Left colon (tissue), 2 donors: ENCODE measurements at places on chromosomes 1 and 21.

GRCh38 chr1:9559673-9560072 lies 20.4 kb downstream of the SLC25A33 start:
- no peak for DNase-seq

DNA sequence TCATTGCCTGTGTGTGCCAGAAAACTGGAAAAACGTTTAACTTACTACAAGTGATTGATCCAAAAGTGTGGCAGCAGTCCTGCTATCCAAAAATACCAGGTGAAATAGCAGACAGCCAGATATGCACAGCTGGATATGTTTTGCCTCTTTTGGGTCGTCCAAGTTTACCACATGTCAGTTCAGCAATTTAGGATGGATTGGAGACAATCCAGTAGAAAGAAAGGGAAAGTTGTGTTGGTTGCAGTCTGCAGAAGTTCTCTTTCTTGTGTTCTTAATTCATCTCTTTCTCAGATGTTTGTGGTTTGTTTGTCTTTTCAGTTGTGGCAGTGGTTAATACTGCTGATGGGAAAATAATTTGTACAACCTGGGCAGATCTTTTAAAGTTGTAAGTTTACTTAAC lies 645.0 kb downstream of the PTPRC start:
- no peak for DNase-seq

DNA sequence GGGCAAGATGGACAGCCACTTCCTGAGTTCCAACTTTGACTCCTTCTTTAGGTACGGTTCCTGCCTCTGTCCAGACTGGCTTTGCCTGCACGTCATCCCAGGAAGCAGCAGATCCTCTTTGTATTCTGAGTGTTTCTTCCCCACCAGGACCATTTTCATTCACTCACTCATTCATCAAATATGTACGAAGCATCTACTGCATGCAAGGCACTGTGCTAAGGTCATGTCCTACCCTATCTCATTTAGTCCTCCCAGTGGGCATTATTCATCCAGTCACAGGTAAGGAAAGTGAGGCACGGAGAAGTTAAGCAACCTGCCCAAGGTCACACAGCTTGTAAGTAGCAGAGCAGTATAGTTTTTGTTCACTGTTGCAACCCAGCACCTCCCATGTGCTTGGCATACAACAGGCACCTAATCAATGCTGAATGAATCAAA lies 13.9 kb downstream of the CRYBG2 start:
- DNase-seq, result no peak

GRCh38 chr1:167209044-167209443 lies 11.6 kb upstream of the POU2F1 start:
- DNase-seq, result no peak

GRCh38 chr1:36166938-36167905 lies 11.3 kb downstream of the MAP7D1 start:
- no peak for DNase-seq

DNA sequence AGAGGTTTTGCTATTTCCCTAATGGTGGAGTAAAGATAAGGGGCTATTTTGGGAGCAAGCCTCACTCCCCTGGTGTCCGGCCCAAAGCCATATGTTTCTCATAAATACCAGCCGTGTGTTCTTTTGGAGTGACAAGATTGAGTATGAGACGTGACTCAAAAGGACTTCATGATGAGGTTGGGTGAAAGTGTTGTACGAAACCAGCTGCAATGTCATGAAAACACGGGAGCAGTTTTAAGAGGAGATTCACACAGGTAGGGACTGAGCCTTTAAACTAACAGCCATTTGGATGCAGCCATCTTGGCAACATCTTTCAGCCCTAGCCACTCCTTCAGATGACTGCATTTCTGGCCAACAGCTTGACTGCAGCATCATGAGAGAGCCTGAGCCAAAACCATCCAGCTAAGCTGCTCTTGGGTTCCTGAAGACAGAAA lies 532.3 kb upstream of the USP24 start:
- DNase-seq, result no peak

GRCh38 chr1:228744918-228745317 lies 9.6 kb downstream of the RHOU start:
- no peak for DNase-seq

DNA sequence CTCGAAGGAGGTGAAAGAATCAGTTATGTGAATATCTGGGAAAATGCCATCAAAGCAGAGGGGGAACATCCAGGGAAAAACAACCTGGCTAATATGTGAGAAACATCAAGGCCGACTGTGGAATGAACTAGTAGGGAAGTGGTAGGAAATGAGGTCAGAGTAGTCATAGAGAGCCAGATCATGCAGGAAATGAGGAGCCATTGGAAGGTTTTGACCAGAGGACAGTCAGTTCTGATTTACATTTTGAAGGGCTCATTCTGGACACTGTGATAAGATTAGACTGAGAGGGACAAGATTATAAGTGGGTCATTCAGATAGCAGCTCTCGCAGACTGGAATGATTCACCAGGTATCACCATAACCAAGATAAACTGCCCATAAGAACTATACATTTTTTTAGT lies 63.7 kb downstream of the SYT14 start:
- no peak for DNase-seq

DNA sequence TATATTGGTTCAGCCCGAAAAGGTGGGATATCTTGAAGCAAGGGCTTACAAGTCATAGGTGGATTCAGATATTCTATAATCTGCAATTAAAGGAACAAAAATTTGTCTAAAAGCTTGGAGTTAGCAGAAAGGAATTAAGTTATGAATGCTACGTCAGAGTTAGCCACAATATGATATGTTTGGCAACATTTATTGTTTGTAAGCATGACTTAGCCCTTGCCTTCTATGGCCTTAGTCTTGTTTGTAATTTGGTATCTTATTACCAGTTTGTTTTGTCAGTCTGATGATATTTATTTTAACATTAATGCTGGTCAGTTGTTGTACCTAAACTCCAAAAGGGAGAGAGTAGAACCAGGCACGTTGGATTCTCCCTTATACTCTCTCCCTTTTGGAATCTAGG lies 43.1 kb upstream of the SUCO start:
- no peak for DNase-seq

GRCh38 chr1:65581119-65581518 lies 160.7 kb downstream of the LEPR start:
- DNase-seq, result no peak

GRCh38 chr1:224996266-224996665 lies 66.8 kb downstream of the DNAH14 start:
- no peak for DNase-seq

DNA sequence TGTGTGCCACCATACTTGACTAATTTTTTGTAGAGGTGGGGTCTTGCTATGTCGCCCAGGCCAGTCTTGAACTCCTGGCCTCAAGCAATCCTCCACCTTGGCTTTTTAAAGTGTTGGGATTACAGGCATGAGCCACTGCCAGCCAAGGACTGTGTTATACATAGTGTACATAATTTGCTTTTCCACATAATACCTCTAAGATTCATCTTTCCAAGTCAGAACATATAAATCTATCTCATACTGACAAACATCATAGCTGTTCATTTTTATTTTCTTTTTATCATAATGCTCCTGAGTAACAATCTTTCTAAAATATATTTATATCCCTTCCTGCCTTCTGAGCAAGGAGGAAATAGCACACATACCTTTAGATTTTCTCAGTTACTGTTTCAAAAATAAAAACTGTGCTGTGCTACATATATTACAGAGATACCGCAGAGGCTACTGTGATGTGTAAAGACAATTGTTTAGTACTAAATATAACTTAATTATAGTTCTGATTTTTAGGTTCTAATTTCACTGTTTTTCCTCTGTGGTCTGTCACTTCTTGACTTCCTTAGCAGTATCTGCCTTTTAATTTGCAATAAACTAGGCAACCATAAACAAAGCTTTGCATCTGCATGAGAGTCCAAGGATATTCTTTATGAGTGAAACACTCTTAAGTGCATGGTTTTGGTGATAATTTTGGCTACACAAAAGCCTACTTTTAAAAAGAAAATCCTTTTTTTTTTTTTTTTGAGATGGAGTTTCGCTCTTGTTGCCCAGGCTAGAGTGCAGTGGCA lies 59.3 kb downstream of the EYA3 start:
- no peak for DNase-seq

DNA sequence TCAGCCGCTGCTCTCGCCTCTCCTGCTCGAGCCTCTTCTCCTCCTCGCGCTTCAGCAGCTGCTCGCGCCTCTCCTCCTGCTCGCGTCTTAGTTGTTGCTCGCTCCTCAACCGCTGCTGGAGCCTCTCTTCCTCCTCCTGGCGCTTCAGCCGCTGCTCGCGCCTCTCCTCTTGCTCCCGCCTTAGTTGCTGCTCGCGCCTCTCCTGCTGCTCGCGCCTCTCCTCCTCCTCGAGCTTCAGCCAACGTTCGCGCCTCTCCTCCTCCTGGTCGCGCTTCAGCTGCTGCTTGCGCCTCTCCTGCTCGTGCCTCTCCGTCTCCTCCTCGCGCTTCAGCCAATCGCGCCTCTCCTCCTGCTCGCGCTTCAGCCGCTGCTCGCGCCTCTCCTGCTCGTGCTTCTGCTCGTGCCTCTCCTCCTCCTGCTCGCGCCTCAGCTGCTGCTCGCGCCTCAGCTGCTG lies 3.7 kb downstream of the TCHH start:
- peak; percentile 5 for DNase-seq

DNA sequence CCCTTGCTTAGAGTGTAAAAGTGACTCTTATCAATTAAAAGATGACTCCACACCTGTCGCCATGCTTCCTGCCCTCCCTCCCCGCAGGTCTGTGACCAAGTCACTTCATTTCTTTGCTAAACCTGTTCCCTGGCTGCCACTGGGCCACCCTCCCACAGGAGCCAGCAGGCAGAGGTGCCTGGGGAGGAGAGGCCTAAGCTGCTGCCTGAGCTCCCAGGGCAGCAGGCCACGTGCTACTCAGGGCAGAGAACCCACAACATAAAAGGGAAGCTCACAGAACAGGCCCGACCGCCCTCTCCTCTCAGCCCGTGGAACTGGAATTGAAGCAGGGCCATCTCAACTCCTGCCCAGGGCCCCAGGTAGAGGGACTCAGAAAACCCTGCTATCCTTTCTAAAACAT lies 4.9 kb downstream of the C1orf198 start:
- peak; percentile 25 for DNase-seq

- DNase-seq, result no peak
Measured at GRCh38 chr1:119535381-119535780, 28.4 kb downstream of the HSD3B1 start.

DNA sequence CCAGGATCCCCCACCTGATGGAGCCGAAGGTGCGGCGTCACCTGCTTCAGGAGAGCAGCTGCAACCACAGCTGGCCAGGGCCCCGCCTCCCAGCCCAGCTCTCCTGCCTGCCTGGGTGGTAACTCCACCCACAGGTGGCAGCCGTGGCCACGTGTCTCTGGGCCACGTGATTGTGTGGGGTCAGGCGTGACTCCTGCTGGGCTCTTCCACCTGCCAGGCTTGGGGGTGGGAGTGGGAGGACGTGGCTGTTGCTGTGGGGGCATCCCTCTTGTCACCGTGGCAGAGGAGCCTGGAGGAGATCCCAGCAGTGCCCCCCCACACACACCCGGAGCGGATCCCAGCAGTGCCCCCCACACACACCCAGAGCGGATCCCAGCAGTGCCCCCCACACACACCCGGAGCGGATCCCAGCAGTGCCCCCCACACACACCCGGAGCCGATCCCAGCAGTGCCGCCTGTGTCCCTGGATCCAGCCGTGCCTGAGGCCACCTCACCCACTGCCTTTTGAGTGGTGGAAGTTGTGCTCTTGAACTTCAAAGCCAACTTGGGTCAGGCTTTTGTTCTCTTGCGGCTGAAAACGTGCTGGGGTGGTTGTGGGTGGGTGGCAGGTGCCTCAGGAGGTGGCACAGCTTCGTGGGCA lies 32.2 kb downstream of the POFUT2 start:
- DNase-seq, result peak; percentile 47

DNA sequence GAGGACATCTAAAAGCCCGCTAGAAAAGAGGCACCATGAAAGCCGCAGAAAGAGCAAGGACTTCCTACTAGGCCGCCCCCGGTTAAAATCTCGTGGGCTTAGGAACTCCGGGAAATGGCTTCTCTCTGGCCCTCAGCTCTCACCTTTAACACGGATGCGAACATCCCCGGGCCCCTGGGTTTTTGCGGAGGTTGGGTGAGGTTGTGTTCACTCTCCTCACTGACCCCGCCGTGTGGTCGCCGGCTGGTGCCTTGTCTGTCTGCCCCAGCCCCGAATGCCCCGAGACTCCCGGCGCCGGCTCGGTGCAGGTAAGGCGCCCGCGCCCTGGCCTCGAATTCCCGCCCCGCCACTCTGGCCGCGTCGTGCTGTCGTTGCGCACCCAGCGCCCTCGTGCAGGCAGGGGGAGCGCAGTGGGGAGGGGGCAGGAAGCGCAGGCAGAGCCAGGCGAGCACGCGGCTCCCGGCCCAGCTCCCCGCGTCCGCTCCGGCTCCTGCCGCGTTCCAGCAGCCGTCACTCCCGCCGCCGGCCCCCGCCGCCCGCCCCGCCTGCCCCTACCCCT lies at the start of gene SHISAL2A:
Gene SHISAL2A (plus strand): TSS at position 437 of the 559 bp plus-strand sequence. CDS start 326 bp downstream, outside the sequence.
- peak; percentile 63 for DNase-seq

DNA sequence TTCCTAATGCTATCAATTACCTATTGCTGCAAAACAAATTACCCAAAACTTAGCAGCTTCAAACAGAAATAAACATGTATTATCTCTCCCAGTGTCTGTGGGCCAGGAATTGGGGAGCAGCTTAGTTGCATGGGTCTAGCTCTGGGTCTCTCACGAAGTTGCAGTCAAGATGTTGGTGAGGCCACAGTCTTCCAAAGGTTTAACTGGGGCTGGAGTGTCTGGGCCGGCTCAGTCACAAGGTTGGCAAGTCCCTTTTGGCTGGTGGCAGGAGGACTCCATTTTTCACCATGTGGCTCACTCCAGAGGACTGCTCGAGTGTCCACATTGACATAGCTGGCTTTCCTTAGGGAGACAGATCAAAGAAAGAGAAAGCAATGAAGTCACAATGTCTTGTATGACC lies 5.0 kb upstream of the LRP8 start:
- no peak for DNase-seq

DNA sequence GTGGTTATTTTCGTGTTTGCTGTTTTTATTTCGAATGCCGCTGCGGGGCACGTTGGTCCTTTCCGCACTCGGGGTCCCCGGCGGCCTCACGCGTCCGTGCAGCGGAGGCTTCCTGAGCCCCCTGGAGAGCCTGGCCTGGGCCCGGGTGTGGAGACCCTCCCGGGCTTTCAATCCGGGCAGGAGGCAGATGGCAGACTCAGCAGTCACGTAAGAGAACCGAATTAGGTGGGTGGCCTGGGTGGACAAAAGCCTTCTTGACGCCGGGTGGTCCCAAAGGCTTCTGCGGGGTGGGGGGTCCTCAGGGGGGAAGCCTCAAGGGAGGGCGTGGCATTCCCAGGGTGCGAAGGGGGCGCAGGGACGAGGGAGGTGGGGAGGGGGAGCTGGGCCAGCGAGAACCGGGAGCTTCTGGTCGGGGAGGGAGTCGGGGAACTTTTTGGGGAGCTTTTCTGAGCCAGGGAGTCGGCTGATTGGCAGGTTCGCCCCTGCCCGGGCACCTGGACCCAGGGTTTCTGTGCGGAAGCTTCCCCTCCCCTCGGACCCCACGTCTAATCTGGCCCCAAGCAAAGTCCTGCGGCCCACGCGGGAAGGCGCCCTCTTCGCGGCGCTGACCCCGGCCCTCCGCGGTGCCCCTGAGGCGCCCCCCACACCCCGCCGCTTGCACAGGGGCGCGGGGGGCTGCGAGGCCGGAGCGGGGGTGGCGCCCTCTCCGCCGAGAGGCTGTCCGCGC lies 1.3 kb upstream of the HES4 start:
- no peak for DNase-seq
